ENCODE measurements at places on chromosomes 1 and 21. TPM values are rescaled to one million over a fixed set of nuclear protein-coding genes. Genes with fewer than 3 reads are reported as not detected.

GRCh38 chr1:155181371-155182051, 7.9 kb downstream of the TRIM46 start:
- no peaks in the 10 kb centered on the region for H3K4me1 ChIP-seq
- no peak overlapping the region for H3K27ac ChIP-seq
- H3K36me3 ChIP-seq = no peaks in the 10 kb centered on the region
- DNase-seq = no peak

DNA sequence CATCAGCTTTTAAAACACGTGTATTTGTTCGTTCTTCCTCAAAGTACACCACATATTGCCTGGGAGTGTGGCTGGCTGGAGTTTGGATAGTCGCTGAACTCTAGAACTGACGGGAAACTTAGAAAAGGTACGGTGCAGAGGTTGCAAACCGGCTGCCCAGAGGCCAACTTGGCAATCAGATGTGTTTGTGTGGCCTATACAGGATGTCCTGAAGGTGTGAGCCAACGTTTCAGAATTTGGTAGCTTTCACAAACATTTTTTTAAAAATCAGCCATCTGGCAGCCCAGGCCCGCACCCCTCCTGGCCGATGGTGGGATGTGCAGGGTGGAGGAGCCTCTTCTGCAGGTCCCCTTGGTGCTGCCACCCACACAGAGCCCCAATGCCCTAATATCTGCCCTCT, 73.6 kb upstream of the SLC25A33 start:
- H3K4me3 ChIP-seq = no peak overlapping the region
- no peak overlapping the region for H3K27ac ChIP-seq
- DNase-seq = no peak
- peaks cover 9% of the 10 kb centered on the region for H3K4me1 ChIP-seq
- no peaks in the 10 kb centered on the region for H3K27me3 ChIP-seq

DNA sequence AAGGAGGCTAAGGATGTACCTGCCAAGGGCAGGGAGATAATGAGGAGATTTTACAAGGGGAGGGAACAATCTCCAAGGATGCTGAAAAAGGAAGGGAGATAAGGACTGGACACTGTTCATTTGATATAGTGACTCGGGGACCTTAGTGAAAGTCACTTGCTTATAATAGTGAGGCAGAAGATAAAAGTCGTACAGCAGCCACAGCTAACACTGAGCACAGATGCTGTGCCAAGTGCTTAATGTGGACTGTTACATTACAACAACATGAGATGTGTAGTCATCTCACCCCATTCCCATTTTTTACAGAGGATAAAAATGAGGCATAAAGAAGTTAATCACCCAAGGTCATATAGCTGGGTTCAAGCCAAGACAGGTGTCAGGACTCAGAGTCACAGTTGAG, 181.9 kb downstream of the FGGY start:
- H3K4me3 ChIP-seq = no peak overlapping the region
- no peak overlapping the region for H3K27ac ChIP-seq
- H3K27me3 ChIP-seq = no peaks in the 10 kb centered on the region
- no peaks in the 10 kb centered on the region for H3K4me1 ChIP-seq
- H3K36me3 ChIP-seq = no peaks in the 10 kb centered on the region

GRCh38 chr1:153261281-153262069, 2.0 kb downstream of the LORICRIN start:
- H3K4me1 ChIP-seq = peaks cover 7% of the 10 kb centered on the region
- no peaks in the 10 kb centered on the region for H3K36me3 ChIP-seq
- DNase-seq = no peak

DNA sequence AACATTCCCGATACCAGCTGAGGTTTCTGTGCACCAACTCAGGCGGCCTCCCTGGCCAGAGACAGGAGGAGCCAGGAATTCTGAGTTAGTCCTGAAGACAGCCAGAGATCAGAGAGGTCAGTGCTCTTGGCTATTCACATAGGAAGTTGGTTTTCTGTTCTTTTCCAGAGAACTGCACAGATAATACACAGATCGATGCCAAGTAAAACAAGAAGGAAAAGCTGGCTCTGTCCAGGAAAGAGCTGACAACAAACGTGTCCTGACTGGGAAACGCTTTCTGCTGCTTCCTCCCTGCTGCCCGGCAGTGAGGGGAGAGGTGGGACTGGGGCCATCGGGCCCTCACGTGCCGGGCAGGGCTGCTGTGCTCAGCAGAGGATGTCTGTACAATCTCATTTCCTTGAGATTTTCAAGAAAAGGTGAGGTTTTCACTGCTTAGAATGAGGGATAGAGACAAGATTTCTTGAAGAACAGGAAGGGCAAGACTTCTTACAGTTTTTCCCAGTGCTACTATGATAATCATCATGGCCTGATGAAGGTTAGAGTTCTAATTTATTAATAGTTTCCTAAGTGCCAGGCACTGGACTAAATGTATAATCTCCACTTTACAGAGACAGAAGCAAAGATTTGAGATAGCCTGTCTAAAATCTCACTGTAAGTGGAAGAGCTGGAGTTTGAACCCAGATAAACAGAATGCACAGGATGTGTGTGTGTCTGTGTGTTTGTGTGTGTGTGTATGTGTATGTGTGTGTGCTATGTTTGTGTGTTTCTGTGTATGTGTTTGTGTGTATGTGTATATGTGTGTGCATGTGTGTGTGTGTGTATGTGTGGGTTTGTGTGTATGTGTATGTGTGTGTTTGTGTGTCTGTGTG, 211.0 kb upstream of the RAB4A start:
- no peaks in the 10 kb centered on the region for H3K36me3 ChIP-seq
- peak overlapping the region; percentile 35 for H3K27ac ChIP-seq
- no peaks in the 10 kb centered on the region for H3K27me3 ChIP-seq
- DNase-seq = peak; percentile 75
- H3K4me3 ChIP-seq = no peak overlapping the region

DNA sequence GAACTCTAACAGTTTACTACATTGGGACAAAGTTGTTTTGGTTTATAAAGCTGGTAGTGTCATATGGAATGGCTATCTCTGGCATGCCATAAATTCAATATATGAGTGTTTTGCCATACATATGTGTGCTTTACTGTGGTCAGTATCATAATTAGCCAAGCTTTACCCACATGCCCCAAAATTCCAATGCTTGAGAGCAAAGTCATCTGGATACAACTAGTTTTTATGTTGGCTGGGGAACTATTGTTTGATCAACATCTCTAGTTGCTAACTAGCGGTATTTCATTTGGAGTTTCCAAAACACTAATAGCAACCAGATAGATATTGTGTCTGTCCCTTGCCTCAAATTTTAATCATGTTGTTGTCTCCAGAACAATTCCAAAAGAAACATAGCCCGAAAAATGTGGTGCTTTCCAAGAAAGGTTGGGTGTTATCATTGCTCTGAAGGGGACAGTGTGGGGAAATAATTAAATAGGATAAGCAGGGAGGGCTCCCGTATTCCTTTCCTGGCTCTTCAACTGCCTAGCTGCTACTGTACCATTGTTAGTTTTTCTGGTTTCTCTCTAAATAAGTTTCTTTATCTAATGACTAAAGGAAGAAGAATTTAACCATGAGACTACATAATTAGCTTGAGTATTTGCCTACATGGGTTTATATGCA, 136.1 kb downstream of the TGFB2 start:
- no peaks in the 10 kb centered on the region for H3K27me3 ChIP-seq
- no peak for DNase-seq
- peak overlapping the region; percentile 35 for H3K27ac ChIP-seq
- H3K4me3 ChIP-seq = no peak overlapping the region

- no peak overlapping the region for H3K4me3 ChIP-seq
- H3K27ac ChIP-seq = no peak overlapping the region
- H3K4me1 ChIP-seq = no peaks in the 10 kb centered on the region
- DNase-seq = no peak
- no peaks in the 10 kb centered on the region for H3K27me3 ChIP-seq
- no peaks in the 10 kb centered on the region for H3K36me3 ChIP-seq
Observed at GRCh38 chr1:156384007-156384406, 15.0 kb downstream of the RHBG start.

DNA sequence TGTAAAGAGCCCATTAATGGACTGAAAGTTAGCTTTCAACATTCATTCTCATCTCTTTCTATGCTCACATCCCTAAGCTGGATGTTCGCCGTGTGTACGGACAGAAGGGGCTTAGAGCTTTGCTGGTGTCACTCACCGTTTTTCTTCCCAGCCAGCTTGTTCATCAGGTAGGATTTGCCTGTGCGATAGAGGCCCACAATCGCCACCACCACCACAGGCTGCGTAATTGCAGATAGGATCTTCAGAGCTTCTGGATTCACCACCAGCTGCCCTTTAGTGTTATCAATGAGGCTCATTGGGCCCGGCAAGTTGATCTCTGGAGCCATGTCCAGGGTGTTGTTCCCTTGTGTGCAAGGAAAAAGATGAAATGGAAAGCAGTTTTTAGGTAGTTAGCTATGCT, 4.3 kb downstream of the GBP2 start:
- peaks cover 9% of the 10 kb centered on the region for H3K4me1 ChIP-seq
- H3K4me3 ChIP-seq = no peak overlapping the region
- no peak overlapping the region for H3K27ac ChIP-seq
- no peak for DNase-seq
- no peaks in the 10 kb centered on the region for H3K27me3 ChIP-seq
- peaks cover 49% of the 10 kb centered on the region for H3K36me3 ChIP-seq

GRCh38 chr1:150168960-150169601, 19.4 kb downstream of the PLEKHO1 start:
- H3K4me1 ChIP-seq = peaks cover 4% of the 10 kb centered on the region
- peak; percentile 87 for DNase-seq
- no peaks in the 10 kb centered on the region for H3K36me3 ChIP-seq
- no peak overlapping the region for H3K4me3 ChIP-seq
- H3K27me3 ChIP-seq = no peaks in the 10 kb centered on the region
- no peak overlapping the region for H3K27ac ChIP-seq

DNA sequence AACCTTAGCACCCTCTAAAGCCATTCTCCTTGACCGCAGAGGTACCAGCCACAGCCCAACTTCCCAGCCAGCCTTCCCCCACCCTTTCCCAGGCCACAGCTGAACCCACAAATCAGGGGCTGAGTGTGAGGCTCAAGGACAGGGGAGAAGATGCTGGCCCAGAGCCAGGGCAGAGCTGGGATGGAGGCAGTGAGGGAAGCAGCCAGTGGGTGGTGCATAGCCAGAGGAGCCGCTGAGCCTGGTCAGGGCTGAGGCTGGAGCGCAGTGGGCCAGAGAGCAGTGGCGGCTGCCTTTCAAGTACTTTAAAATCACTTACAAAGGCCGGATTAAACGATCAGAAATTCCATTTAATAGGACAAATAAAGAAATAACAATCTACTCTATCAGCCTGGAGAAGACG, 36.3 kb downstream of the DMAP1 start:
- H3K36me3 ChIP-seq = peaks cover 6% of the 10 kb centered on the region
- H3K4me1 ChIP-seq = no peaks in the 10 kb centered on the region
- no peak for DNase-seq
- no peak overlapping the region for H3K27ac ChIP-seq
- H3K4me3 ChIP-seq = no peak overlapping the region

DNA sequence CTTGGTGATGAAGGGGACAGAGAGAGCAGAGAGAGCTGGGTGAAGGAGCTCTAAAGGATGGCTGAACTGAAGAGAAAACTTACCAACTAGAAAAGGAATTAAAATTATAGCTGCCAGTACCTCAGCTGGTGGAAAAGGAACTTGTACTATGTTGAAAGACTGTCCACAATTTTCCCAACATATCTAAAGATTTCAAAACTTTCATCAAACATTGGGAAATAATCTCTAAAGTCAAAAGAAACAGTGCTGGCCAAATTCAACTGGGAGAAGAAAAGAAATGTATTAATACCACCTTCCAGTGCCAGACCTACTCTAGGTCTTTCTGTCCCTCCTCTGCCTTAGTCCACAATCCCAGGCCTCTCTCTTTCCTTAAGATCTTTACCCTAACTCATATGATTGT, 6.1 kb downstream of the SMG5 start:
- peaks cover 72% of the 10 kb centered on the region for H3K36me3 ChIP-seq
- DNase-seq = no peak
- H3K27me3 ChIP-seq = no peaks in the 10 kb centered on the region
- no peaks in the 10 kb centered on the region for H3K4me1 ChIP-seq

GRCh38 chr1:43757343-43758053, 50.2 kb downstream of the ST3GAL3 start:
- no peak overlapping the region for H3K27ac ChIP-seq
- no peak for DNase-seq
- H3K36me3 ChIP-seq = no peaks in the 10 kb centered on the region
- H3K4me1 ChIP-seq = no peaks in the 10 kb centered on the region

GRCh38 chr1:202130816-202131522, 8.3 kb downstream of the GPR37L1 start:
- peak overlapping the region; percentile 89 for H3K27ac ChIP-seq
- peaks cover 30% of the 10 kb centered on the region for H3K36me3 ChIP-seq
- DNase-seq = no peak
- no peak overlapping the region for H3K4me3 ChIP-seq

DNA sequence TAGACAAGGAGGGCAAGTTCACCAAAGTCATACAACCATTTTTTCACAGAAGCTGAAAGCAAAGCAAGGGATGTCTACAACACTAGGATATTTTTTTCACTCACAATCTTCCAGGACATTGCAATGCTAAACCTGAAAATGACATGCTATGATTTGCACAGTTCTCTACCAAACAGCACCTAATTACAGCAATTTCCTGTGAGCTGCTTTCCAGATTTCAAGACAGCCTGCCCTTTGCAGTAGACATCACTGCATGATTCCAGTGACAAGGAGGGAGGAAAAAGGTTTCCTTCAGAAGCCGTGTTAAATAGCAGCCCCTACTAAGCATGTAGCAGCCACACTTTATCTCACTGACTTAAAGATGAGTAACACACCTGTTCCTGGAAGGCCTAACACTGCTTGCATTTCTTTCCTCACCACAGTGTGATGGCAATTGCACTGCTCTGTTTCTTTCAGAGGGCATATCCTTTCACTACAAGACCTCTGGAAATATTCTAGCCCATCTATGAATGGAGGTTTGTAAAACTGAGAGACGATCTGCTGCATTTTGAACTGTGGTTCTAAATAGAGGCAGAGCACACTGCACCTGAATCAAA, 97.1 kb downstream of the DUSP10 start:
- H3K27me3 ChIP-seq = no peaks in the 10 kb centered on the region
- H3K4me1 ChIP-seq = no peaks in the 10 kb centered on the region
- no peaks in the 10 kb centered on the region for H3K36me3 ChIP-seq

DNA sequence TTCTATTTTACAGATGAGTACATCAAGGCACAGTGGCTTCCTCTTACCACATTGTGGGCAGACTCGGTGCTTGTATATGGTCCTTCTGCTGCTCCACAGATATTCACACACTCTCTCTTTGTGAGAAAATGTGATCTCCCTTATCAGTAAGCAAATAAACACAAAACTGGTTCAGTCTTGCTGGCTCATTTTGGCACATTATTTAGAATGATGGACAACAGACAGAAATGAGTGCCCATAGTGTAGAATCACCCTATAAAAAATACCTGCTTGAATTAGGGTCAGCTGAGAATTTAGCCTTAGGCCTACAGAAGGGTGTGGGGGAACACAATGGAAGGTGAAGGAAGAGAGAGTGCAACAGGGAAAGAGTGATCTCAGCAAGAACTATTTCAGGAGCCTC, 423.1 kb downstream of the HLX start:
- H3K4me3 ChIP-seq = no peak overlapping the region
- H3K27ac ChIP-seq = no peak overlapping the region
- no peak for DNase-seq
- no peaks in the 10 kb centered on the region for H3K27me3 ChIP-seq
- H3K36me3 ChIP-seq = no peaks in the 10 kb centered on the region

- no peak overlapping the region for H3K27ac ChIP-seq
- H3K4me1 ChIP-seq = no peaks in the 10 kb centered on the region
- DNase-seq = no peak
- H3K4me3 ChIP-seq = no peak overlapping the region
- no peaks in the 10 kb centered on the region for H3K27me3 ChIP-seq
Observed at GRCh38 chr1:101013776-101014175, 11.8 kb downstream of the DPH5 start.

The INAVA gene
- total RNA-seq = not detected

The MRPS14 gene
- total RNA-seq = 8.2 TPM

The RYR2 gene
- 15.2 TPM for total RNA-seq

The LCA5L gene
- total RNA-seq = not detected
